Stimulated activated naive CD4-positive, alpha-beta T cell treated with Interleukin-2 at 50 U/mL for 16 hours (primary cell): ENCODE measurements at places on chromosomes 6 and 20.

DNA sequence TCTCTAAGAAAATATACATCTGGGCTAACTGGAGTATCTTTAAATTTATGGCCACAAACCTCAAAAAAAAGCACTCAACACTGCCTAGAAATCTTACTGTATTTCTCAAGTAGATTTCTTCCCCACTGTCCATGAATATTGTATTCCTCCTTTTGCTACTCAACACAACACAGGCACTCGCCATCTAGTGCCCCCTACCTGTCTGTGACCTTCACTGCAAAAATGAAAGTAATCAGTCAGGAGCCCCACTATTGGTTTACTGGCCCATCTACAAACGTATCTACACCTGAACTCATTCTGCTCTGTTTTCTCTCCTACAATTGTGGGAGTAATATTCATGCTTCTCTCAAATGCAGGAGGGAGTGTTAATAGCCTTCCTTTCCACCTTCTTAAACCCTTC lies 58.3 kb downstream of the LY86 start:
- DNase-seq = no peak

DNA sequence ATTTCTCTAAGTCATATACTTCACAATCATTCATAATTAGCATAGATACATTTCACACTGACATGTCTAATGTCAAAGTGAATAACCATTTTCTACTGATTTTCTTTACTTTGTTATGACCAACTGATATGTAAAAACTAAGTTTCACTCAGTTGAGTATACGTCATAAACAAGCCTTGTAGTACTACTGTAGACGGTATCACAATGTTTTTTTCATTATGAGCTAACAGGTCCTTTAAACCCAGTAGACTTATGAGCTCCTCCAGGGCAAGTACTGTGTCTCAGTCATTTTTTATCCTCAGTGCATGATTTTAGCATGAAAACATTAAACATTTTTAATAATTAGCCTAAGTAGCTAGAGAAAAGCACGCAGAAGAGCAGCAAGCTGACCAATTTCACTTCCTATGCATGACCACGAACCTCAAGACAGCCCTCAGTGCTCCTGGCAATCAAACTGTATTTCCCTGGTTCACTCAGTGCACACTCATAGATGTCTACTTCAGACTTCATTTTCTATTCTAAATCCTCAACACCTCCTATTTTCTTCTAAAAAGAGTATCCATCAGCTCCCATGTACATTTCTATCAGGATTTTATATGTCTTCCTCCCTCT lies 32.0 kb upstream of the TFAP2D start:
- DNase-seq = no peak

- no peak for DNase-seq
Observed at GRCh38 chr6:157570752-157571151, 189.8 kb downstream of the ZDHHC14 start.

DNA sequence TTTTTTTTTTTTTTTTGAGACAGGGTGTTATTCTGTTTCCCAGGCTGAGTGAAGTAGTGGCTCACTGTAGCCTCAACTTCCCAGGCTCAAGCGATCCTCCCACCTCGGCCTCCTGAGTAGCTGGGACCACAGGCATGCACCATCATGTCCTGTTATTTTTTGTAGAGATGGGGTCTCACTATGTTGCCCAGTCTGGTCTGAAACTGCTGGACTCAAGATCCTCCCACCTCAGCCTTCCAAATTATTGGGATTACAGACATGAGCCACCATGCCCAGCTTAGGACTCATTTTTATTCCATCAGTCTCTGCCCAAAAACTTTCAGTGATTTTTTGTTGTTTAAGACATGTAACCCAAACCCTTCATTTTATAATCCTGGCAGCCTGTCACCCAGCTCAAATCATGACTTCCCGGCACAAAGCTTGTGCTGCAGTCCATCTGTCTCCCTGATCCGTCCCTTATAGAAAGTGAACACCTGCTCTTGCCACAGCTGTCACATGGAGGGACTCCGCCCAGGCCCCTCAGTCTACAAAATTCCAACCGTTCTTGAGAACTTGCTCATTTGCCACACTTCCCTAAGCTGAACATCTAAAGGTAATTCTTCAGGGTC lies 183.9 kb upstream of the JARID2 start:
- DNase-seq = no peak

DNA sequence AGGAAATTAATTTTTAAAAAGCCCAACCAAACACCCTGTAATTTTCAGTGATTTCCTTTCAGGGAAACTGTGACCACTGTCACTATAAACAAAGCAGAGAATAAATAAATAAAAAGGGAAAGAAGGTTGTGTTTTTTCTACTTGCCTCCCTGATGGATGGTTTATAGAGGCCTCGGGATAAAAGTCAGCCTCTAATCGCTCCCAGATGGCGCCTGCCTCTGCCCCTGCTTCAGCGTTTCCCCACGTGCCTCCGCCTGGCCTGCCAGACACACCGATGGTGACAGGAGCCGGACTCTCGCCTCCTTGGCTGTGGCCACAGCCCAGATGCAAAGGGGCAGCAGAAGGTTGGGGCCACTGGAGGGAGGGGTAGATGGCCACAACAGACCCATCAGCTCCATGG lies 327.7 kb downstream of the CDC5L start:
- DNase-seq = no peak

- no peak for DNase-seq
Observed at GRCh38 chr6:117034547-117034946, 157.5 kb downstream of the RFX6 start.

GRCh38 chr6:163195721-163196691 lies 218.5 kb upstream of the QKI start:
- DNase-seq = no peak

DNA sequence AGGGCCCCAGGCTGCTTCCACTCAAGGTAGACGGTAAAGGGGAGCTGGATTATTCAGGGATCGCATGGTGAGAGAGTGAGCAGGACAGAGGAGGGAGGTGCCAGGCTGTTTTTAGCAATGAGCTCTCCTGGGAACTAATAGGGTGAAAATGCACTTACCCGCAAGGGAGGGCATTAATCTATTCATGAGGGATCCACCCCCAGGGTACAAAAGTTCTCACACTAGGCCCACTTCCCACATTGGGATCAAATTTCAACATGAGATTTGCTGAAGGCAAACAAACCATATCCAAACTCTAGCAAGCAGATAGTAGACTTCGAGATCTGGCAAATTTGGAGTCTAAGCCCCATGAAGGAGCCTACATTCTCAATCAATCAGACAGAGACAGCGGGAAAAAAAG lies 408.6 kb downstream of the RNF144B start:
- no peak for DNase-seq

- no peak for DNase-seq
Observed at GRCh38 chr6:104788400-104788799, 71.3 kb downstream of the HACE1 start.

DNA sequence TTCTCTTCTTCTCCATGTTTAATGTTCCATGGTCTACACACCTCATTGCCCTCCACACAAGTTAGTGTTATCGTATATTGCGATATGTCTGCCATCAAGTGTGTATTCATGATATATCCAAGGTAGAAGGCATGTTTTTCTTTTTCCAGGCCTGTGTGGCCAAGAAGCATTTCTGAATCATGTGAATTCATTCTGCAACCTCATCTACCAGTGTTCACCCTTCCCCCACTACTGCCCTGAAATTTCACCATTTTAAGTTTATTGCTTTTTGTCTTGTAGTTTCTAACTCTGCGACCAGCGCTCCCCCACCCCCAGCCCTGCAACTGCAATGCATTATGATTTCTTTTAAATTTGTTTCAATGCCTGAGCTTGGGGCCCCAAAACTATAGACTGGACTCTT lies 618.0 kb upstream of the FLRT3 start:
- no peak for DNase-seq

- DNase-seq = no peak
Observed at GRCh38 chr20:59818911-59819310, 114.5 kb downstream of the SYCP2 start.

GRCh38 chr6:133623065-133623464 lies 265.8 kb upstream of the TCF21 start:
- DNase-seq = no peak

DNA sequence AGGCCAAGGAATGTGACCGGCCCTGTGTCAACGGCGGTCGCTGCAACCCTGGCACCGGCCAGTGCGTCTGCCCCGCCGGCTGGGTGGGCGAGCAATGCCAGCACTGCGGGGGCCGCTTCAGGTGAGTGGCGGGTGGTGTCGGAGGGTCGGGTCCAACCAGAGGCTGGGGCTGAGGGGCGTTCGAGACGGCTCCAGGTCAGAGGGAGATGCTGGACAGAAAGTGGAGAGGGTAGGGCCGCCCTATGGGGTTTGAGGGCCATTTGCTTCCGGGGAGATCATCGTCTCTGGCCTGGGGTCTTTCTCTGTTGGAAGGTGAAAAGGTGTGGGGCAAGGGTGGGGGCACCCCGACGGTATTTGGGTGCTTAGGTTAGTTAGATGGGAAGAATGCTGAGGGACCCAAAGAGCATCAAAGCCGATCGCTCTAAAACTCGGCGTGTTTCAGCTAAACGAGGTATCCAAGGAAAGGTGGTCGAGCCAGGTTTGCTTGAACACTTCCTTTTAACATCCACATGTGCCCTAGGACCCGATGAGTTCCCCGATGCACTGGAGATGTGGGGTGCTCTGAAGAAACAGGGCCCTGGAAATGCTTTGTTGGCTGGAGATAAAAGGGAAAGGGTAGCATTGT lies 691 bp downstream of the ATRN start:
- no peak for DNase-seq

- DNase-seq = no peak
Observed at GRCh38 chr6:104537180-104537579, 322.5 kb downstream of the HACE1 start.

DNA sequence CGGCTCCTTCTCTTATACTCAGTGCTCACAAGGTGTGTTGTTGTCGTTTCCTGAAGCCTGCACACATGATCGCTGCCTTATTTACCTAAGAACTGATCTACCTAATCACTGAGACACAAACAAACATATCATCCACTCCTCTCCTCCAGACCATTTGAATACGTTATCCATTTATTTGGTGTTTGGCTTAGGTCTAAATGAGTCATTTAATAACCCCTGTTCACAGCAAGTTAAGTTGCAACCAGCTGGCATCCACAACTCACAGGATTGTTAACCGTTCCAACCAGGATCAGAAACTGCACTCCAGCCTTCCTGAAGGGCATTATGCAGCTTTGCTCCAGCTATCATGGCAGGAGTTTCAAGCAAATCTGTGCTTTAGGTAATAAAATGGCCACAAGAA lies 511.1 kb upstream of the MAP3K7 start:
- DNase-seq = no peak

DNA sequence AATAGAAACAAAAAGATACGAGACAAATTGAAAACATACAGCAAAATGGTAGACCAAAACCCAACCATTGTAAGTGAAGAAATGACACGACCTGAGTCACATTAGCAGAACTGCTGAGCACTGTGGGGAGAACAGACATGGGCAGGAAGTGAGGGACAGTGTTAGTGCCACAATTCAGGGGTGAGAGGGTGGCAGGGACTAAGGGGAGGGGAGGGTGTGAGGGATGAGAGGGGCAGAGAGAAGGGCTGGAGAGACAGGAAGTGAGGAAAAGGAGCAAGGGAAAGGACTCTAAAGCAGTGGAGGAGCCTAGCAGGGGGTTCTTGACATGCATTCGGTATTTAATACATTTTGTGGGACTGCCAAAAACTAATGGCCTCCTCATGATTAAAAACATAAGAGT lies 45.0 kb upstream of the TRIM26 start:
- DNase-seq = peak; percentile 5

GRCh38 chr6:30483677-30484279 lies 5.5 kb upstream of the HLA-E start:
- no peak for DNase-seq

GRCh38 chr6:45548657-45549515 lies 171.2 kb upstream of the SUPT3H start:
- DNase-seq = no peak

GRCh38 chr20:41047975-41048305 lies 19.3 kb downstream of the TOP1 start:
- no peak for DNase-seq

- DNase-seq = no peak
Observed at GRCh38 chr20:41567615-41568014, 50.6 kb downstream of the CHD6 start.

DNA sequence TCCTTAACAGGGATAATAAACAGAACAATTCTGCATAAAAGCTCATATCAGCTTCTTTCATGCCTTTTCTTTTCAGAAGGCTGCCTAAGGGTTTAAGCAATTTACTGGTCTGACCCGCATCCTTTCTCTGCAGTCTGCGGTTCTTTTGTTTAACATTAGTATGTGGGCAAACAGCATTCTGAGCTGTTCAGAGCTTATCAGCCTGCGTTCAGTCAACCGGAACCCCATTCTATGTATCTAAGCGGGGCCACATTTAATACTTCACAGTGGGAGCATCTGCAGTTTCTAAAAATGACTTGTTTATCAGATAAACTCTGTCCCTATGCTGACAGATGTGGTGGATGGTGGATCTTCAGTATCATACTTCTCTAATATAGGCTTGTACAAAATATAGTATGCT lies 758.9 kb upstream of the MMS22L start:
- no peak for DNase-seq

DNA sequence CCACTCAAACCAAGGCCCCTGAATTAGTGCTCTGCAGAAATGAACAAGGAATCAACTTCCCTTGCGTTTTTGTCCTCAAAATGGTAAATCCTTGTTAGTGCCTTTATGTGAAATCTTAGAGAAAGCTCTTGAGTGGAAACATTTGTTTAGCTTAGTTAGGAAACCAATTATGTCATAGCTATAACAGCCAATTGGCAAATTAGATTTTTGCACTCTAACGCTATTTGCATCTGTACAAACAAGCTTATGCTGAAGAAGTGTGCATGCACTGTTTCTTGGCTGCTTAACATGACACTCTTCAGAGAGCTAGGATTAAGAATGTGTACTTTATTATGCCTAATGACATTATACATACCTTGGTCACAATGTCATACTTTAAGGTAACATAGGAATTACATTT lies 622.6 kb upstream of the SLC35B3 start:
- DNase-seq = no peak

DNA sequence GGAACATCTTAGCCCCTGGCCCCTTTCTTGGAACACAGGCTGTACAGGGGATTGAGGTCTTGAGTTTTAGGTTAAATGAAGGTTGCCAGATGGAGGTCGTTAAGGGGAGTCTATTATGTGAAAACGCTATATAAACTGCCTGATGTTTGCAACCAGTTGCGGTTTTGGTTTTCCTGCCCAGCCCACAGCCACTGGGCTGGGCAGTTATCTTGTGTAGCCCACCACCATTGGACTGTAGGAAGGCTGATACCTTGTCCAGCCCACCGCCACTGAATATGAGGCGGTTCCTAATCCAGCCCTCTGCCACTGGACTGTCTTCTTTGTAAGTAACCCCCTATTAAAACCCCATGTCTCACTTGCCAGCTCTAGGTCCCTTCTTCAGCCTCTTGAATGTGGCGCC lies 42.3 kb upstream of the COL21A1 start:
- no peak for DNase-seq

- DNase-seq = no peak
Observed at GRCh38 chr6:104597541-104598050, 262.1 kb downstream of the HACE1 start.

DNA sequence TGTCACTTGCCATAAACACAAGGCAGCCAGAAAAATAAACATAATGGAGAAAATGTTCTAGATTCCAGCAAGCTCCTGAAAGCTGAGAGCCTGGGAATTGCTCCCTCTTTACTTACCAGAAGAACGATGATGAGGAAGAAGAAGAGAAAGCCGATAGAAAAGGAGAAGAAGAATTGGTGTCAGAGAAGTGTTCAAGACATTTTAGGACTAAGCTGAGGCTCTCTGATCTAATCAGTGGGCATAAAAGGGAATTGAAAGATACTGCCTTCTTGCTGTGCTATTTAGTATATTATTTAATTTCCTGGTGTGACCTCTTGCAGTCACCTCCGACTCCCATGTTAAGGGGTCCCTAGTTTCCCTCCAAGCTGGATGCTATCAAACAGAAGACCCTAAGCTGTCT lies 316.6 kb upstream of the JARID2 start:
- no peak for DNase-seq

- DNase-seq = no peak
Observed at GRCh38 chr6:107763946-107764345, 60.2 kb downstream of the SCML4 start.
